ENCODE measurements at places on chromosomes 1 and 21. TPM values are rescaled to one million over a fixed set of nuclear protein-coding genes. Genes with fewer than 3 reads are reported as not detected.

DNA sequence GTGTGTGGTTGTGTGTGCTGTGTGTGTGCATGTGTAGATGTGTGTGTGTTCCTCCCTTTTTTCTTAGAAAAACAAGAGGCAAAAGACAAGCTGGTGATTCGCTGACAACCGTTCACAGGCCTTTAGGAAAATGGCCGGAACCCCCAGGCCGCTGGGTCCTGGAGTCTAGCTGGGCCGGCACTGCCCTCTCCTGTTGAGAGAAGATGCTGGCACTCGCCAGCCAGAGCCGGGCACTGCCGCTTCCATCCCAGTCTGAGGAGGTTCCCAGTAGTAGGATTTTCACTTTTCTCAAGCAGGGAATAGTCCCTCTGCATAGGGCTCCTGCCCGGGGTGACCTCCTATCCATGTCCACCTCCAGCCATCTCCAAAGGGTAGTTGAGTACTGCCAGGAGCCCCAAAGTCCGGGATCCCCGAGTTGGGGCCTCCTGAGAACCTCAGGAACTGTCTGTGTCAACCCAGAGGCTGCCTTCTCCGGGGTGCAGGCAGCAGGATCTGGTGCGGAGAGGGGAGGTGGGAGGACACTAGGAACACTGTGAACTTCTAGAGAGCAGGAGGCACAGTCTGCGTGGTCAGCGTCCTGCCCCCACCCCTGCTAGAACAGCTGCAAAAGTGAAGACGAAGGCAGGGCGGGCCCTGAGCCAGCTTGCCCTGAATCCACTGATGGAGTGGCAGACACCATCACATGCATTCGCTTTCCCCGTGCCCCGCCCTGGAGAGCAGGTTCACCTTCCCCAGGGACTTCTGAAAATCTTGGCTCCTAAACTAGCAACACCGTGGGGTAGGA is 44.1 kb upstream of the ARHGEF16 start:
- no peaks in the 10 kb centered on the region for H3K36me3 ChIP-seq
- H3K4me3 ChIP-seq: no peak overlapping the region
- peaks cover 9% of the 10 kb centered on the region for H3K27me3 ChIP-seq
- peak; percentile 58 for DNase-seq
- H3K27ac ChIP-seq: no peak overlapping the region
- peaks cover 19% of the 10 kb centered on the region for H3K4me1 ChIP-seq

CYP4X1 gene
- not detected for polyA plus RNA-seq

GBP5 gene
- polyA plus RNA-seq: not detected

PAQR7 gene
- polyA plus RNA-seq: 20.2 TPM

GRIK3 gene
- not detected for polyA plus RNA-seq

DNA sequence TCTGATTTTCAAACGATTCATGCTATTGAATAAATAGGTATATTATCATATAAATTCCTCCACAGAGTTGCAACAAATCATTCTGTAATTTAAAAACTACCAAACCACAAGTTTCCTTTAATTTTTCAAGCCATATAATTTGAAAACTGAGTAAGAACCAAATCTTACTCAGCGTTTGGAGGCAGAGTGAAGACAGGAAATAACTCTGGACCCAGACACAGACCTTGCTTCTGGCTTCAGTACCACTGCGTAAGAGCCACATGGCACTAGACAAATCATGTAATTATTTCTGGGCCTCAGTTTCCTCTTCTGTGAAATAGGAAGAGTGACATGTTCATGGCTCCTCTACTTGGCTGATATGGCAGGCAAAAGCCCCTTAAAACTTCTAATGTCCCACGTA is 82.4 kb downstream of the SMYD2 start:
- no peak overlapping the region for H3K27ac ChIP-seq
- DNase-seq: no peak
- peaks cover 8% of the 10 kb centered on the region for H3K36me3 ChIP-seq
- 0 out of 2 replicates have a peak, but pooled peaks cover 7% of the 10 kb centered on the region for H3K4me1 ChIP-seq
- H3K4me3 ChIP-seq: no peak overlapping the region
- no peaks in the 10 kb centered on the region for H3K27me3 ChIP-seq

DNA sequence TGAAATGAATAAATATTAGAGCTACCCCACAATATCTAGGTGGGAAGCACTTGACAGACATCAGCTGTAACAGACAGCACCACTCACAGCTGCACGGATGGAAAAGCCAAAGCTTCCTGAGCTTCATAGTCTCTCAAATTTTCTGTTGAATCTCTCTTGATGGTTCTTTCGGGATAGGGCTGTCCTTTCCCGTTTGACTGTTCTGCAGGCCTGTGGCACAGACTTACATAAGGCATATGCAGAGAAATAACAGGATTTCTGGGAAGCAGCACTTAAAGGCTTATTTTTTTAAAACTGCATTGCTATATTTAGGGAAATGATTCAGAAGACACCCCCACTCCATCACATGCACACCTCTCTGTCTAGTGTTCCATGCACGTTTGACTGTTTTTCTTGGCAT is 77.5 kb downstream of the ZNF648 start:
- no peak overlapping the region for H3K27ac ChIP-seq
- H3K4me3 ChIP-seq: no peak overlapping the region
- H3K36me3 ChIP-seq: no peaks in the 10 kb centered on the region
- DNase-seq: no peak
- H3K27me3 ChIP-seq: peaks cover 14% of the 10 kb centered on the region
- no peaks in the 10 kb centered on the region for H3K4me1 ChIP-seq

- no peak overlapping the region for H3K27ac ChIP-seq
- H3K27me3 ChIP-seq: no peaks in the 10 kb centered on the region
- no peak overlapping the region for H3K4me3 ChIP-seq
These were observed 128.7 kb downstream of the PHTF1 start for GRCh38 chr1:113630340-113631327.
